ENCODE measurements at places on chromosomes 6 and 20.

DNA sequence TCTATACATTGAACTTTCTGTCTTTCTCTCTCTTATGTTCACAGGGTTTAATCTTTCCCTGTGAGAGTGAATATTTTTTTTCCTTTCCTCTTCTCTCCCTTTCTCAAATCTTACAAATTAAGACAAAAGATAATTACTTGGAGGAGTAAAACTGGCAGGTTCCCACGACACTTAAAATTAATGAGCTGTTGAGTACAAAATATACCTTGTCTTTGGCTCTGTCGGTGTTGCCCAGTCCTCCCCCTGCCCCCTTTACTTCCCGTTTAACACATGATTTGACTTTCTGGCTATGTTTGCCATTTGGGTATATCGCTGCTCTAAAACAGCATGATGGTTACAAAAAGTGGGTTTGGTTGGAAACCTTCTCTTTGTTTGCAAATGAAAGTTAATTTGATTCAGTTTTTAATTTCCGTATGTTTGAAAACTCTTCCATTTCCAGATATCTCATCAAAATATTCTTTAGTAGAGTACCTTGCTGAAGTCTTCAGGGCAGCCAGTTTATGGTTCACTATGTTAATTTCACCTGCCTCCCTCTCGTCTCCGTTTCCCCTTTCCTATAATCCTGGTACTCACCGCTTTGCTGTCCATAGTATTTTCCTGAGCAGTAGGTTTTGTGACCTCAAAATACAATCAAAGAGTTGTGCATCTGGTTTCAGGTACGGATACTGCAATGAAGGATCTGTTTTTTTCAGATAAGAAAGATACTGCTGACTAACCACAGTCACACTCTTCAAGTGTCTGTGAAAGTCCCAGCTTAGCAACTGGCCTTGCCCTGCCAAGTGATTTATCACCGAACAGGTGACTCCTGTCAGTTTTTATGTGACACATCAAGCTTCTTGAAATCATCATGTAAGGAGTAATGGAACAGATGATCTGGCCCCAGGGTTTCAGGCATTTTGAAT is 181.2 kb downstream of the DTNBP1 start:
- DNase-seq, result no peak

GRCh38 chr20:49496553-49497397 is 14.3 kb upstream of the KCNB1 start:
- no peak for DNase-seq

- no peak for DNase-seq
Observed at GRCh38 chr6:39422238-39422637, 99.7 kb upstream of the KCNK16 start.

DNA sequence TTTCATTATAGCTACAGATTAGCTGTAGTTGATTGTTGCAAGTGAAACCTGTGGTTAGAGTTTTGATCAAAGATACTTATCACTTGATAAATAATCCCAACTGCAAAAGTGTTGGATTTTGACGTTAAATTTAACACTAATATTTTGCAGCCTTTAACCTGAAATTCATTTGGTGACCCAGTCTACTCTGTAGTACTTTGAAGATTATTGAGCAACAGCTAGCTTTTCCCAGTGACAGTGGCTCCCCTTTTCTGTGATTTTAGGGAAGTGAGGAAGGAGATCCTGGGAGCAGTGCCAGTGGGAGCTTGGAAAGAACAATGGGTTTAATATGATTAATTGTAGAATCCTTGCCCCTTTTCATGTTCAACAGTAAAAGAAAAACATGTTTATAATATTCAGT is 76.9 kb downstream of the NCOA3 start:
- DNase-seq, result no peak

DNA sequence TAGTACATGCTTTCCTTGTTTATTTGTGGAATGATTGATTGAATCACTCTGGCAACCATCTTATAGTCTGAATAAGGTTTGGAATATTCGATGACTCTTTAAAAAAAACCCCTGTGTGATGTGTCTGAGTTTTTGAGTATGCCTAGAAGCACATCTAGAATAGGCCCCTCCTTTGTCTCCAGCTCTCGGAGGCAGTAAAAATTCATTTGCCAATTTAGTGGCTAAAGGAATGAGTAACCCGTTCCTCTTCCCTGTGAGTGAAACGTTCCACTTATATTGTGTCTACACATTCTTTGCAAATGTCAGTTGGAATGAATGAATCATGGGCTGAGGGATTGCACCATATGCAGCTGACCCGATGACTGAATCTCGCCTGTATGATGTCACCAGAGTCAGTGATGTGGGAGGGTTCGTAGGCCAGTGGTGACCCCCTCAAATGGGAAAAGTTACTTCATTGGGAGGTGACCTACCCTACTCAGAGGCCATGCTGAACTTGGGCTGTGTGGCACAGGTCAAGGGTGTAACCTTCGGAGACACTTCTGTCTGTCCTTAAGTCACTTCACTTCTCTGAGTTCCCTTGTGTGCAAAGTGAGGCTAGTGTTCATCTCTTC is 21.6 kb downstream of the MOCS3 start:
- no peak for DNase-seq

- no peak for DNase-seq
Observed at GRCh38 chr6:42764911-42765648, 16.8 kb upstream of the BICRAL start.

GRCh38 chr6:21972516-21972915 is 324.3 kb downstream of the PRL start:
- DNase-seq, result no peak

DNA sequence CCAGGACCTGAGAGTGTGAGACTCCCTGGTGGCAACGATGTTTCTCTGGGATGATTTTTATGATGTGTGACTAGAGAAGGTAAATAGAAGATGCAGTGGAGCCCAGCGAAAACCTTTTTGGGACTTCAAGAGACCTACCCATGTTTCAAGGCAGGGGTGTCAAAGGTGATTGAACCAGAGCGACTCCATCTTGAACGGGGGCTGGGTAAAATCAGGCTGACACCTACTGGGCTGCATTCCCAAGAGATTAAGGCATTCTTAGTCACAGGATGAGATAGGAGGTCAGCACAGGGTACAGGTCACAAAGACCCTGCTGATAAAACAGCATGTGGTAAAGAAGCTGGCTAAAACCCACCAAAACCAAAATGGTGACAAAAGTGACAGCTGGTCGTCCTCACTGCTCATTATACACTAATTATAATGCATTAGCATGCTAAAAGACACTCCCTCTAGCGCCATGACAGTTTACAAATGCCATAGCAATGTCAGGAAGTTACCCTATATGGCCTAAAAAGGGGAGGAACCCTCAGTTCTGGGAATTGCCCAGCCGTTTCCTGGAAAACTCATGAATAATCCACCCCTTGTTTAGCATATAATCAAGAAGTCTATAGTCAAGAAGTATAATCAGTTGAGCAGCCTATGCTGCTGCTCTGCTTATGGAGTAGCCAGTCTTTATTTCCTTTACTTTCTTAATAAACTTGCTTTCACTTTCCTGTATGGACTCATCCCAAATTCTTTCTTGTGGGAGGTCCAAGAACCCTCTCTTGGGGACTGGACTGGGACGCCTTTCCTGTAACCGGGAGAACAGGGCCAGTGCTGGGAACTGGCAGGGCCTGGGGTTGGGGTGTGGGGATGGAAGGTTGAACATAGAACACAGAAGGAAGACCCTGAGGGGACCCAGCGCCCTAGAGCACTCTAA is 526.4 kb downstream of the QKI start:
- no peak for DNase-seq

DNA sequence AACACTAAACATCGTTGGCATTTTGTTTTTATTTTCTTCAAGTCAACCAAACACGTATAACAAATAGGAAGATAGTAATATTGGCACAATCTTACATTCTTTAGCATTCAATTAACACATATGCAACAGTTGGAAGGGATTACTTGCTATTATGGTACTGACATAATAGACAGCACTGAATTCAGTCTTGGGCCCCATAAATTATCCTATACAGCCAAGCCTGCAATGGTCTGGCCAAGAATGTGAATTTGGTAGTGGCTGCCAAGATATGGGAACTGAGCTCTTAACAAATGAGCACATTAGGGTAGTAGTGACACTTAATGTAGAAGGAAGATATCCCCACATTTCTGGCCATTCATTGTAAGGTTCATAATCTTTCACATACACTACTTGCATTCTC is 44.8 kb upstream of the ARHGAP18 start:
- no peak for DNase-seq

GRCh38 chr20:9180481-9181257 is 111.8 kb downstream of the PLCB4 start:
- DNase-seq, result no peak

DNA sequence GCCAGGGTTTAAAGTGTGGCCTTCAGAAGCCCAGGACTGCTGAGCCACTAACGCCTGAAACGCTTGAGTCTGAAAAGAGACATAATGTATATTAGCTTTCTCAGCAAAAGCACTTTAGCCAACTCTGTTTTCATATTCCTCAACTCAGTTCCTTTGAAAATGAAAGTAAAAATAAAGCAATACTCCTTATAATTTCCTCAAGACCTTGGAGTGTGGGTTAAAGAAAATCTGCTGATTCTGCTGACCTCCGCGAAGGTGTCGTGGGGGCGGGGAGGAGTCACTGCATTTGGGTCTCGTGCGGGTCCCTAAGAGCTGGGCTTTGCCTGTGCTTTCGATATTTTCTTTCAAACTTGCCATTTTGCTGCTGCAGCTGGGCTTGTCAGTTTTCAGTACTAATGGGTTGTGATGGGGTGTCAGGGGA is 142.2 kb upstream of the ARID1B start:
- no peak for DNase-seq

DNA sequence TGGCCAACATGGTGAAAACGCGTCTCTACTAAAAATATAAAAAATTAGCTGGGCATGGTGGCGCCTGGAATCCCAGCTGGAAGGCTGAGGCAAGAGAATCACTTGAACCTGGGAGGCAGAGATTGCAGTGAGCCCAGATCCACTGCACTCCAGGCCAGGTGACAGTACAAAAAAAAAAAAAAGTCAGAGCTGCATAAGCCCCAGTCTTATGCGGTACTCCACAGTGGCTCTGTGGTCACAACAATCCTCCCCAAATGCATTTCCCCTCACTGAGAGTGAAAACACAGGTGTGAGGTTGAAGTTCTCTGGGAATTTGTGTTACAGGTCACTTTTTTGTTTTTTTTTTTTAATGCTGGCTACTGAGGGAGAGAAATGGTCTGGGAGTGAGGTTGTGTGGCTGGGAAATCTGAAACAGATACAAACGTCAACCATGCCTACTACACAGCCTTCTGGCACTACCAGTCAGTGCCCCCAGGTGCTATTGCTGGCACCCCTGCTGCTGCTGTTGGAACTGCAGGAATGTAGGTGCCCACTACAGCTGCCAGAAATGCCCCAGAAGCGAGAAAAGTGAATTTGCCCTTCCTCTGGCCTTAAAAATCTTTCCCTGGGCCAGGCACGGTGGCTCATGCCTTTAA is 5.7 kb downstream of the MRPS26 start:
- DNase-seq, result no peak

GRCh38 chr20:36571564-36572504 is 1.6 kb upstream of the TGIF2 start:
- no peak for DNase-seq

DNA sequence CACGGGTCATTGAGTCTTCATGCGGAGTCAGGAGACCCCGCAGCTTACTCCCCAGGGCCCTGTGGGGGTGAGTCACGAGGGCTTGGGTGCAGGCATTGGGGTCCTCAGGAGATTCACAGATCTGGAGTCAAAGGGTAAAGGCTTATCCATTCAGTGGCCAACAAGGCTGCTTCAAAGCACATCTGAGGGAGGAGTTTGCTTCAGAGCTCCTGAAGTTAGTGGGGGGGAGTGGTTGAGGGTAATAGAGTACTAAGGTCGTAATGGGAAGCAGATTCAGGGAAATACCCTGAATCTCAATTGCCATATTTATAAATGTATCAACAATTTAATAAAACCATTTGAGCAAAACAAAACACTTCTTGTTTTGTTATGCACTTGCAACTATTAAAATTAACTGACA is 37.3 kb downstream of the SH3BGRL2 start:
- DNase-seq, result no peak

DNA sequence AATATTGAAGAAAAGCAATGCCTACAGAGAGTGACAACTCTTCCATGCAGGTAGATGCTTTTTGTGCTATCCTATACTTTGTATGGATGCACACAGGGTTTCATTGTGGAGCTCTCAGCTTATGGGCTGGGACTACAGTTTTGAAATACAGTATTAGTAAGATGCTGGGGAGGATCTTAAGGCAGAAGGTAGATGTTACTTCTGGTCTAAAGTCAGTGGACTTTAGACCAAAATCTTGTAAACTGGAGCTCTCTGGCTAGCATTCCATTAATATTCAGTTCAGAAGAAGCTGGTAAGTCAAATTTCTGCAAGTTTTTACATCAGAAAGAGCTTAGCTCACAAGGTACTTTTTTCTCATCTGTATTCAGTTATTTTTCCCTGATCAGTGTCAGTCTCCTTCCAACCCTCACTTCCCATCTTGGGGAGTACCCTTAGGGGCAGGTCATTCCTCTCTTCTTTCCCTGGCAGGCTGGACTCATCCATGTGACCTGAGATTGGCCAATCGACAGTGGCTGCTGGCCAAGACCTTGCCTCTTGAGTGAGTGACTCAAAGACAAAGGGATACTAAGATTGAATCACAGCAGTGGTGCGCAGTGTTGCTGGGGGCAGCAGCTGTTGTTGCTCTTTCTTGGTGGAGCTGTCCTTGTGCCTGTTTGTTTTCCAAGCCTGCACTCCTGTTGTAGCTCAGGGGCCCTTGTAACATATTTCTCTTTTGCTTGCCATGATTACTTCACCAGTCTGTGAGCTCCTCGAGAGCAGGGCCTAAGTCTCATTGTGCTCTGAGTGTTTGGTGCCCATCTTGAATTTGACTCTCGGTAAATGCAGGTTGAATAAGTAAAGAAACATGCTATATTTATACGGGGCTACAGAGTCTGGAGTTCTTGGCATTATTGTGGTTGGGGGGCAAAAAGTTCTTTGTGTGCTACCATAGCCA is 2.8 kb upstream of the PHF20 start:
- peak; percentile 41 for DNase-seq
